ENCODE measurements at places on chromosomes 12 and 14.

DNA sequence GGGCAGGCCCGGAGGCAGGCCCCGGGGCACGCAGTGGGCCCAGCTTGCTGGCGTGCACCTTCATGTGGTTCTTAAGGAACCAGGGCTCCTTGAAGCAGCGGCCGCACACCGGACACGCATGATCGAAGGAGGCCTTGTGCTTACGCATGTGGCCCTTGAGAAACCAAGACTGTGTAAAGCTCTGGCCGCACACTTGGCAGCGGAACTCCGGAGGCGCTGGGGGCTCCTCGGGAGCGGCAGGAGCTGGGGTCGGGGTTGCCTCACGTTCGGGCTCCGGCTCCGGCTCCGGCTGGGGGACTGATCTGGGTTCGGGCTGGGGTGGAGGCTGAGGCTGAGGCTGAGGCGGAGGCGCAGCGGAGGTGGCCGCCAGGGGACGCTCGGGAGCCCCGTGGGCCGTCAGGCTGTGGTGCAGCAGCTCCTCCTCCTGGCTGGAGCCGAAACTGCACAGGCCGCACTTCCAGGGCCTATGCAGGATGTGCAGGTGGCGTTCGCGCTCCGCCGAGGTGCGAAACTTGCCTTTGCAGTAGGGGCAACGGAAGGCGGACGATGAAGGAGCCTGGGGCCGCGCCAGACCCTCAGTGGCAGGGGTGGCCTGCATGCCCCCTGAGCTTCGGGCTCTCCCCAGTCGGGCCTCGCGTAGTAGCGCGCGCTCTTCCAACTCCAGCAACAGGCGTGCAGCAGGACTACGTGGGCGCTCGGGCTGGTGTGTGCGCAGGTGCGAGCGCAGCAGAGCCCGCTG is 6.0 kb downstream of the ZNF219 start:
- peak; percentile 86 for DNase-seq

- no peak for DNase-seq
Observed at GRCh38 chr14:58713677-58714076, 75.9 kb downstream of the DACT1 start.

DNA sequence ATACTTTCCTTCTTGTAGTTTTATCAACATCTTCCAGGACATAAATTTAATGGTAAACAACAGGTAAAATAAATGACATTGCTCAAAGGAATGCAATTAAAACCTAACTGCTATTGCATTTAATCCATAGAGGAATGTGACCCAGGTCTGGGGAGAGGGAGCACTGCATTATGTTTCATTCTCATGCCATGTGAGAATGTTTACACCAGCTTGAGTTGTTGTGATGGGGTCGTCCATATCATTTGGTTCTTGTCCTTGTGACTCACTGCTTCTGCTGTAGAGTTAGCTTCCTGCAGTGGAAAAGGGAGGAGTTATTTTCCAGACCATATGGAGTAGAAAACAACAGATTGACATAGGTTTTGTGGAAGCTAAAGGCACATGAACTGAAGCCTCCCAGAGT is 129.3 kb upstream of the PMCH start:
- no peak for DNase-seq

DNA sequence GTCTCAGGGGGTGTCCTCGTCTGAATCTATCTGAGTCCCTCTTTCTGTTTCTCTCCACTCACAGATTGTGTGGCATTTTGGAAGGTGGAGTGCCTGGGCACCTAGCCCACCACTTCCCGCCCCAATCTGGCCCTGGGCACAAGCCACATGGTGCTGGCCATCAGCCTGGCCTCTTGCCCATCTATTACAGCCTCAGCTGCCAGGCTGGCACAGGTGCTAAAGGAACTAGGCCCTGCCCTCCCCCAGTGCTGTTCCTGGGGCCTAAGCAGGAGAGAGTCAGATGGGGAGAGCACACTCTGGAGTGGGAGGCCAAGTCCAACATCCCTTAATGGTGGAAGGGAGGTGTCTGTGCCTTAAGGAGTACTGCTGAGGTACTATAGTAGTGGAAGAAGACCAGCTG is 8.3 kb upstream of the CALCOCO1 start:
- no peak for DNase-seq

DNA sequence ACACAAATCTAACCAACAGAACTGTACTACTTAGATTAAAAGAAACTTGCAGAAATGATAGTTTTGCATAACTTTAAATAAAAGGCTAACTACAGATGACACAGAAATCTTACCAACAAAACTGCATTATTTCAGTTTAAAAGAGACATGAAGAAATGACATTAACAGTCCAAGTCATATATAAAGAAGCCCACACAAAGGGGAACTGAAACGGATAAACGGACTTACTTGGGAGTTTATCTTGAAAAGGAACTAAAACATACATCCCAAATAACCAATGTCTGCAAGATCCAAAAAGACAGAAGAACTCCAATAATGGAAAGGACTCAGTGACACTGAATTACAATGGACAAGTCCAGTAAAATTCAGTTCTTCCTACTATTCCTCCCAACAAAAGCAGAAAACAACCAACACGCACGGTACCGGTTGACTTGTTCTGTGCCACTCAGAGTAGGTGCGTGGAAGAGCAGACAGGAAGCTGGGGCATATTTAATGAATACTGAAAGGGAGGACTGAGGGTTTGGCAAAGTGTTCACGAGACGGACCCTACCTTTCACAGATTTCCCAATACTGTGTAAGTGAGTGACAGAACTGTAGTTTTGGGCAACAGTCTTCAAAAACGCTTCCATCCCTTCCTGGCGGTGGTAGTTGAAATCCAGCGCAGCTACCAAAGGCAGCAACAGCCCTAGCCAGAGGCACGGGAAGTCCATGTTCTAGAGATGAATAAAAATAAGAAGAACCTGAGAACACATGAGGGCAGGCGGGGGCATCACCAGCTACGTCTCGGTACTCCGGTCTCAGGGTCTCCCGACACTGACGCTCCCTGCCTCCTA is 627 bp downstream of the CPM start:
- peak; percentile 6 for DNase-seq

GRCh38 chr12:96434107-96434506 is 33.9 kb upstream of the CDK17 start:
- peak; percentile 92 for DNase-seq

DNA sequence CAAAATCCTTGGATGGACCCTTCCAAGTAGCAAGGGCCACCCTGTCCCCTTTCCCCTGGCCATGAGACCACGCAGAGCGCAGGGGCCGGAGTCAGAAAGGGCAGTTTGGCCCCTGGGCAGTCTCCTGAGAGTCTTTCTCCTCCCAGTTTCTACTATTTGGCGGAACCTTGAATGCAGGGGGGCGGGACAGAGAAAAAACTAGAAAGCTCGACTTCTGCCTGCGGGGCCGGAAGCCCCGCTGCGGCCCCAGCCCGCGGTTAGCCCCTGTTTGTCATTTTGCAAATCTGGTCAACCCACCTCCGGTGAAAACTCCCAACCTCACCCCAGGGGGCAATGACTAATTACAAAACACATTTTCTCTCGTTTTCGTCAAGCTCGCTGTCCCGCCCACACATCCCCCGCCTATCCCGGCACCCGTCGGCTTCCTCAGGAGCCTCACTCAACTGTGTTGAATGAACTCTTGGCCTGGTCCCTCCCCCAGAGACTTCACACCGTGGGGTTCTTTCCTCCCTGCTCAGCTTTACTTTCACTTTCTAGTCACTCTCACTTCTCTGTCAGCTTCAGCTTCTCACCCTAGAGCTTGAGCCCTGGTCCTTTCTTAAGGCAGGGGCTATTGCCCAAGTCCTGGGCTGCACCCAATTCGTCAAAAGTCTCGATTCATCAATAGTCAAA is 66.7 kb downstream of the IRF2BPL start:
- DNase-seq: peak; percentile 97

DNA sequence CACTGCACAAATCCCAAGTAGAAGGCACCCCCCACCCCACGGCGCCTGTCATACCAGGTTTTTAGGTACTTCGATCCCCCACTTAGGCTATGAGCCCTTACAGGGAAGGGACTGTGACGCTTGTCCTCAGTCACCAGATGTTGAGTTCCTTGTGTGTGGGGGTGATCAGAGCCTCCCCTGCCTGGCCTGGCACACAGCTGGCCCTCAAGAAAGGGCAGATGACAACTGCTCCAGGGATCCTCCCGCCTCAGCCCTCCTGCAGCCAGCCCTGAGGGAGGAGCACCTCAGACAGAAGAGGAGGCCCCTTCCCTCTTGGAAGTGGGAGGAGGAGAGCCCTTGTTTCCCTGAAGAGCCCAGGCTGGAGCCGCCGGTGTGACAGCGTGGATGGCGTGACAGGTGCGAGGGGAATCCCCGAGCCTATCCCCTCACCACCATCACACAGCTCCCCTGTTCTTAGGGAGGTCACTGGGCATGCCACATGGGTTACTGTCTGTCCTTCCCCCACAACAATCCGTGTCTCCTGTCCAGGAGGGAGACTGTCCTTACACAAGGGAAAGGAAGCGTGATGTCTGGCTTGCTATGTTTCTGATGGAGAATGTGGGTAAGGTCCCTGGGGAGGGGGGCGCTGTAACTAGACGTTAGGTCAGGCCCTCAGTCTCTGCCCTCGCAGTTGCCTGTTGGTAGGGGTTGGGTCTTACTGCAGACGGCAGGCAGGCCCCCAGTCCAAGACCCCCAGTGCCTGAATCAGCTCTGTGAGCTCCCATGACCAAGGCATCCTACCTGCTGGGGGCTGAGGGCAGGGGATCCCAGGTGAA is 31.4 kb downstream of the P2RX4 start:
- no peak for DNase-seq

DNA sequence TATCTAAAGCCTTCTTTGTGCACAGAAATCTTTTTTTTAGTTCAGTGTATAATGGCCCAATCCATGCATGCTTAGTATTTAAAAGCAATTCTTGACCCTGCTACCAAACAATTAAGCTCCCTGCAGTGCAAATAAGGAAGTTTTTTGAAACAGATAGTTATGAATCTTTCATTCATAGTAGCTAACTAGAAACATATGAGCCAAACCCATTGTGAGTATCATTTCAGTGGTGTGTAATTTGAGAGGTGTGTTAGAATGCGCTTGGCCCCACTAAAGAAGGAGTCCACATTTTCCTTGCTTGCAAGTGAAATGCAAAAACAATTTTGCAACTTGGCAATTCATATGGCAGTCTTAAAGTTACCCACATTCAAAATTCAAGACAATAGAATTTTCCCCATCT is 14.4 kb downstream of the EPS8 start:
- DNase-seq: no peak

DNA sequence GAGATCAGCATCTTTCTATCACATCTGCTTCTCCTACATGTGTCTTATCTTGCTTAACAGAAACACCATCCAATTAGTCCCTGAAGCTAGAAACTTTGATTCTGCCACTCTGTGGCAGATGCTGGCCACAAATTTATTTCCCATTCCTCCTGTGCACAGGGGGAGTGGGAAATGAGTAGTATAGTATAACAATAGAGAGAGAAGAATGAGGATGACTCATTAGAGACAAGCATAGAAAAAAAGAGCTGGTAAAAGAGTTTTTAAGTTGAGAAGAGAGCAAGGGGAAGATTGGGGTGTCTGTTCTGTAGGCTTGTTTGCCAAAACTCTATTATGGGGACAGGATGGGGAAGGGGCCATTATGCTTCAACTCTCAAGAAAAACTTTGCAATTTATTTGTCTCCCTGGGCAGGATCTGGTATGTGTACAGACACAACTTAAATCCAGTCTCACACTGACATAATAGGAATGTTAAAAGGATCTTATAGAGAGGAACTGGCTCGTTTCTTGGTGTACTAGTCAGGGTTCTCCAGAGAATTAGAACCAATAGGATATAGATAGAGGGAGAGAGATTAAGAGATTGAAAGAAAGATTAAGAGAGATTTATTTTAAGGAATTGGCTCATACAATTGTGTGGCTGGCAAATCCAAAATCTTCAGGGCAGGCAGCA is 142.6 kb upstream of the CPSF6 start:
- no peak for DNase-seq

- no peak for DNase-seq
Observed at GRCh38 chr12:51771008-51771407, 77.5 kb downstream of the FIGNL2 start.

DNA sequence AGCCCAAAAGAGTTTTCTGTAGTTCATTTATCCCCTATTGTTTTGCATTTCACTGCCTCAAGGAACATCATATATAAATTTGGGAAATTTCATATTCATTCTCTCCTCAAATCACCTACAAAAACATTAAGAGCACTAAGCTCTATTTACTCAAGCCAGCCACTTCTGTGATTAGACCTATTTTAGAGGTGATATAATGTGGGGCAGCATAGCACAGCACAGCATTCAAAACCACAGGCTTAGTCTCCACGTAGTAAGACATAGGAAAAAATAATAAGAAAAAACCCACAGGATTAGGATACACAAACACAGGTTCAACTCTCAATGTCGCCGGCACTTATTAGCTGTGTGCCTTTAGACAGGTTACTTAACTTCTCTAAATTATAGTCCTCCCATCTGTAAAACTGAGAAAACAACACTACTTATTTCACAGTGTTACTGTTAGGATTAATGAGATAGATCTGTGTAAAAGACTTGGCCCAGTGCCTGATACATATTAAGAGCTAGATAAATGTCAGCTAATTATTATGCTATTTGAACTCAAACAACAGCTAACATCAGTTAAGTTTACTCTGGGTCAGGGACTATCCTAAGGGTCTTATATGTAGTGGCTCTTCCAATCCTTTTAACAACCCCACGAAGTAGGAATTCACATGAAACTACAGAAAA is 20.3 kb downstream of the DCAF5 start:
- DNase-seq: no peak

- no peak for DNase-seq
Observed at GRCh38 chr14:60618241-60618640, 31.0 kb downstream of the SIX1 start.

- DNase-seq: no peak
Observed at GRCh38 chr14:39853441-39853840, 421.2 kb upstream of the FBXO33 start.

- DNase-seq: no peak
Observed at GRCh38 chr14:22991852-22992251, 9.5 kb upstream of the AJUBA start.

DNA sequence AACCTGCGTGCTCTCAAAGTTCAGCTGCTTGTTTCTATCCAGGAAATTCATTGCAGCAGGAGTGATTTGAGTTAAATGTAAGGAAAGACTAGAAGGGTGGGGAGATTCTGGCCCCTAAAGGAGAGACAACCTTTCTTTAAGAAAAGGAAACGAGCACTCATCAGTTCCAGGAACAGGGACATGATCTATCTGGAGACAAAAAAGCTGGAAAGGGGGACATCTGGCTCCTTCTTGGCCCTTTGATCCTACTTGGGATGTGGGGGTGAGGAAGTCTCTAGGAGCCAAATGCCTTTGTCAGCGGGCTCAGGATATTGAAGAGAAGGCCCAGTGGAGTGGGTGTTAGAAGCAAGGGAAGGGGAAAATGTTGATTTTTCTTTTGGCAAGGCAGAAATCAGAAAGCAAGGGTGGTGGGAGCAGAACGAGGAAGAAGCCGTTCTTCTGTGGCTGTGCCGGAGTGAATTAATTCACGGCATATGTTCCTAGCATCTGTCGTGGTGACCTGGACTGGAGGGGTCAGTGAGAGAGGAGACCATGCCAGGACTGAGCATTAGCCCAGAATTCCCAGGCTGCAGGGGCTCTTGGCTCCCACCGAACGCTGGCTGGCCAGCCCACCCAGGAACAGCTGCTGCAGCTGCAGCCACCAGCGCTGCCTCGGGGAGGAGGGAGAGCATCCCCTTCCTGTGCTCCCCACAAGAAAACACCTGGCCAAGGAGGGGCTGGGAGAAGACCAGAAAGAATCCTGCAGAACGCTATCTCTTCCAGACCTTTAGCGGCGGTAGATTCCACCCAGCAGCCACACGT is 62.8 kb upstream of the GPATCH2L start:
- DNase-seq: no peak

GRCh38 chr12:10967409-10967808 is 19.3 kb downstream of the TAS2R50 start:
- DNase-seq: no peak
